ENCODE measurements at places on chromosomes 1 and 21.

DNA sequence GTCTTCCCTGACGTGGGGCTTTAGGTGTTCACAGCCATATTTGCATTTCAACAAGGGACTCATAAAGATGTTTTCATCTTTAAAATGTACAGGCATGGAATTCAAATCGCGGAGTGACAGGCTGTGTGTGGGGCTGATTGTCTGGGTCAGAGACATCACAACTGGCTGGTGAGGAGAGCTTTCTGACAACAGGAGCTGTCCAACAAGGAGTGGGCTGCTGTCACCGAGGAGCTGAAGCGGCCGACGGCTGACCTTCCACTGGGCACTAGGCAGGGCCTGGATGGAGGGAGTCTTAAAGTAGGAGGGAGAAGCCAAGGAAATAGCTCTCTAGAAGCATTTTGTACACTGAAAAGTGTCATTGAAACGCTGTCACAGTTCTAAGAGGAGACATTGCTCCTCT lies 30.5 kb upstream of the SCMH1 start:
- DNase-seq: no peak

DNA sequence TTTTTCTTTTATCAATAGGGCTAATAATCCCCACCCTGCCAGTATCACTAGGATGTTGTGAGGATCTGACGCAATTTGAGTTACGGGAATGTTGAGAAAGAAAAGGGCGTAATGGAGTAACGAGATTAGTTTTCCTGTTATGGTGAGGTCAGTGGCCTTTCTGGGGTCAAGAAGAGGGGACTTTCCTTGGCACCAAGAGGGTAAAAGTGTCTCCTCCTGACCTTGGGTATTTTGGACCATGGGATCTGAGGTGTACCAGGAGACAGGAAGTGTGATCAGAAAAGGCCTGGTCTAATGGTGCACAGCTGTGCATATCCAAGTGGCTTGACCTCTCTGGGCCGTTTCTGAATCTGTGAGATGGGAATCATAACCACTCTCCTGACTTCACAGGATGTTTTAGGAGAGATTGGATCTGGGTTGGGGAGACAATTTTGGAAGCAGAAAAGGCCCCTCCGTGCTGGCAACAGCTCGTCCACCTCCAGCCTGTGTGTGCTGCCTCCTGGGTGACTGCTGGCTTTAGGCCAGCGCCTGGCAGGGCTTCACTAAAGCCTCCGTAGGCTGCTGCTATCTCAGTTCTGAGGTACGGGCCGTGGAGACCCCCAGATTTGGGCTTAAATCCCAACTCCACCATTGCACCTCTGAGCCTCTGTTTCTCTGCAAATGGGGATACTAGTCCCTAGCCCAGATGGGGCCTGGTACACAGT lies 37.1 kb downstream of the ALPL start:
- no peak for DNase-seq

GRCh38 chr1:219439376-219439775 lies 173.5 kb downstream of the ZC3H11B start:
- DNase-seq: no peak

DNA sequence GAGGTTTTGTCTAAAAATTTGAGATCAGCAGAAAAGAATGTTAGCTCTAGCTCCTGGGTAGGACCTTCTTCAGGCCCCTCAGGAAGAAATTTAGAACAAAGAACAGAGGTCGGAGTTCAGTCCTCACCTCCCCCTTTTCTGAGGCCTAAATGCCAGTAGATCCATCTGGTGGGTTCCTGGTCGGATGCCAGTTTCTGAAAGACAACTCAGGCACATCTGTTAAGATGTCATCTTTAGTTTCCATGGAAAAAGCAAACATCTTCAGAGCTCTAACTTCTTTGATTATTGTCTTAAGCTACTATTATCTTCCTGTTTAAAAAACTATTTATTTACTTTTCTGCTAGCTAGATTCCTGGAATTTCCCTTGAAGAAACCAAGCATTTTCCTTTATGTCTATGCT lies 37.1 kb upstream of the USP25 start:
- no peak for DNase-seq

GRCh38 chr1:7550981-7551380 lies 220.1 kb upstream of the VAMP3 start:
- no peak for DNase-seq

DNA sequence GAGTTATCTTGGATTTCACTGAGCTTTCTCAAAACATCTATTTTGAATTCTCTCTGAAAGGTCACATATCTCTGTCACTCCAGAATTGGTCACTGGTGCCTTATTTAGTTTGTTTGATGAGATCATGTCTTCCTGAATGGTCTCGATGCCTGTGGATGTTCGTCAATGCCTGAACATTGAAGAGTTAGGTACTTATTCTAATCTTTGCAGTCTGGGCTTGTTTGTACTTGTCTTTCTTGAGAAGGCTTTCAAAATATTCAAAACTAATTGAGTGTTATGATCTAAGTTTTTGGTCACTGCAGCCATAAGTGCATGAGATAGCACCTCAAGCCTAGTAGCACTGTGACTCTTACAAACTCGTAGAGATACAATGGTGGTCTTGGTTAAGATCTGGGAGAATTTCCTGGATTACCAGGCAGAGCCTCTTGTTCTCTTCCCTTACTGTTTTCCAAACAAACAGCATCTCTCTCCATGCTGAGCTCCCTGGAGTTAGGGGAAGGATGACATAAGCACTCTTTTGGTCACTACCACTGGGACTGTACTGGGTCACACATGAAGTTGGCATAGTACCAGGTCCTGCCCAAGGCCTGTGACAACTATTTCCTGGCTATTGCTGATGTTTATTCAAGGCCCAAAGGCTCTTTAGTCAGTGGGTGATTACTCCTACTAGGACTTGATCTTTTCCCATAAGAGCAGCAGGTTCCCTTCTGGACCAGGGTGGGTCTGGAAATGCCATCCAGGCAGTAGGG lies 25.6 kb downstream of the SLC22A15 start:
- no peak for DNase-seq

DNA sequence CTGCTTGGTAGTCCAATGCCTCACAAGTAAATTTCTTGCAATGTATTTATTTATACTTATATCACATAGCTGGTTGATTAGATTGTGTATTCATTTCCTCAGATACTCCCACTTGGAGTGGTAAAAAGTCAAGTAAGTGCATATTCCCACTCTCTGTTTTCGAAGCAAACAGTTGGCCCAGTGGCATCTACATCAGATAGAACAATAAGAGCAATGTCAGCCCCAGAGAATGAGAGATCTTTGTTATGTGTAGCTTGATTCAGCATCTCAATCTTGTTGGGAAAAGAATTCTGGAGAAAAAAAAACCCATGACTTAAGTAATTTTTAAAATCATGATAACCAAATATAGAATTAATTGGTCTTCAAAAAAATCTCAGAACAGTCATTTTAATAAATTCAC lies 25.5 kb downstream of the RGL1 start:
- no peak for DNase-seq

- DNase-seq: no peak
Measured at GRCh38 chr1:178503849-178504248, 7.1 kb upstream of the CLEC20A start.

- DNase-seq: no peak
Measured at GRCh38 chr1:220123889-220124288, 30.0 kb downstream of the IARS2 start.

GRCh38 chr1:31413405-31414001 lies 490 bp downstream of the SERINC2 start:
- peak; percentile 30 for DNase-seq

DNA sequence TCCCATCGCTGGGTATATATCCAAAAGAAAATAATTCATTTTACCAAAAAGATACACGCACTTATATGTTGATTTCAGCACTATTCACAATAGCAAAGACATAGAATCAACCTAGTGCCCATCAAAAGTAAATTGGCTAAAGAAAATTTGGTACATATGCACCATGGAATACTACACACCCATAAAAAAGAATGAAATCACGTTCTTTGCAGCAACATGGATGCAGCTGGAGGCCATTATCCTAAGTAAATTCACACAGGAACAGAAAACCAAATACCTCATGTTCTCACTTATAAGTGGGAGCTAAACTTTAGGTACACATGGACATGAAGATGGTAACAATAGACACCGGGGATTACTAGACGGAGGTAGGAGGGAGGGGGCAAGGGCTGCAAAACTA lies 50.0 kb upstream of the ZNF644 start:
- DNase-seq: no peak

GRCh38 chr1:160588468-160588867 lies 9.2 kb upstream of the CD84 start:
- no peak for DNase-seq

DNA sequence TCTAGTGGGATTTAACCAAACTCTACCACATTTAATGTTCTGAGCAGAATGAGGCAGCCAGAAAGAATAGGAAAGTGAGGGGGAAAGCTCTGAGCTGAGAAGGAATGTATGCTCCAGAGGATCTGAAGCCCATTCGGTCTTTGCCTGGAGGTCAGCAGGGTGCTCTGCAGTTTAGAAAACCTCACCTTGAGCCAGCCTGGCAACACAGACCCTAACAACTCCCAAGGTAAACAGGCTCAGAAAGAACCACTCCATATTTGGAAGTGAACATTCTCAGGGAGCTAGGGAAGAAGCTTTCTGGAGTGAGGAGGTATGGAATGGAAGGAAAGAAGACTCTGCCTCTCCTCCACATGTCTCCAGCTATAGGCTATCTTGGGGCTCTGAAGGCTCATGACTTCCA lies 398.8 kb downstream of the SEC16B start:
- no peak for DNase-seq

DNA sequence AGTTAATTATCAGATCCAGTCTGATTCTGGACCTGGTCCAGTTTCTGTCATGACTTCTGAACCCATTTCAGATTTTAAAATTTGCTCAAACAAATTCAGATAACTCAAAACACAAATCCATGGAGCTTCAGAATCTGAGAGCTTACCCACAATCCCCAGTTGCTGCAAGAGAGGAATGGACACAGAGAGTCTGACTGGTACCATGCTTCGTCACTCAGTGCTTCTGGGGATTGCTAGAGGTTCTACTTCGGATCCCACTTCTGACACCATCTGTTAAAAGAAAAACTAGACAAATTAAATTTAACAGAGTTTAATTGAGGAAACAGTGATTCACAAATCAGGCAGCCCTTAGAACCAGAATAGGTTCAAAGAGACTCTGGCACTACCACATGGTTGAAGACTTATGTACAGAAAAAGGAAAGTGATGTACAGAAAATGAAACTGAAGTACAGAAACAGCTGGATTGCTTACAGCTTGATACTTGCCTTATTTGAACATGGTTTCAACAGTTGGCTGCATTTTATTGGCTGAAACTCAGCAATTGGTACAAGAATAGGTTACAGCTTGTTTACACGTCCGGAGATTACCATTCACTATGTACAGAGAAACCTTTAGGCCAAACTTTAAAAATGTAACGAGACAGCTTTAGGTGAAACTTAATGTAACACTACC lies 60.7 kb upstream of the TEKT2 start:
- DNase-seq: no peak

DNA sequence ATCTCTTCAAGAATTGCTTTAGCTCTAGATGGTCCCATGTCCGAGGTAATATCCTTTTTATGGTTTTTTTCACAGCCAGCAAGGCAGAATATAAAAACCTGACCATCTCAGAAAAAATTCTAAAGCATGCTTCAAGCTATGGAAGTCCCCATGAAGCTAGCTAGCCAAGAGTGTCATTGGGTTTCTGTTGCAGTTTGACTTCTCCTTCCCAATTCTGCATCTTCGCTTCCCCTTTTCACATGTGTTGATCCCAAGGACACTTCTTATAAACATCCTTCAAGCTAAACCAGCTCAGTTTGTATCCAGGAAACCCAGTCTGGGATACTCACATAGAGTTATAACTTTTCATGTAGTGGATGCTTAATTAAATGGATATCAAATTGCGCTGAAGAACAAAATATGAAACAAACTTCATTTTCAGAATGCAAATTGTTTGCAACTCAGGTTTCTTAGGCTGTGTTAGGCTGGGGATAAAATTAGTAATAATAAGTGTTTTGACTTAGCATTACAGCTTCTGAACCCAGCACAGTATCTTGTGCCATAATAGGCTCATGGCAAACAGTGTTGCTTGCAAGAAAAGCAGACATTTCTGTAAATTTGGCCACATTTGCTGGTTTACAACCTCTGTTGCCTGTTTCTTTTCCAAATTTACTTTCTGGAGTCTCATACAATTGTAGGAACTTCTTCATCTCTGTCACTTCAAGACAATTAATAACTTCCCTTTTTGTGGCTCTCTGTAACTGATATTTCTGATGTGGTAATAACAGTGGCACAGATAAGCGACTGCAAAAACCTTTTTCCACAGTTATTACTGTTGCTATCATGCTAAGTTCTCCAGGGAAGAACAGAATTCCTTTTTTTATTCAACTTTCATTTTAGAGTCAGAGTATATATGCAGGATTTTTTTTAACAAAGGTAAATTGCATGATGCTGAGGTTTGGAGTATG lies 53.2 kb downstream of the NCAM2 start:
- no peak for DNase-seq

DNA sequence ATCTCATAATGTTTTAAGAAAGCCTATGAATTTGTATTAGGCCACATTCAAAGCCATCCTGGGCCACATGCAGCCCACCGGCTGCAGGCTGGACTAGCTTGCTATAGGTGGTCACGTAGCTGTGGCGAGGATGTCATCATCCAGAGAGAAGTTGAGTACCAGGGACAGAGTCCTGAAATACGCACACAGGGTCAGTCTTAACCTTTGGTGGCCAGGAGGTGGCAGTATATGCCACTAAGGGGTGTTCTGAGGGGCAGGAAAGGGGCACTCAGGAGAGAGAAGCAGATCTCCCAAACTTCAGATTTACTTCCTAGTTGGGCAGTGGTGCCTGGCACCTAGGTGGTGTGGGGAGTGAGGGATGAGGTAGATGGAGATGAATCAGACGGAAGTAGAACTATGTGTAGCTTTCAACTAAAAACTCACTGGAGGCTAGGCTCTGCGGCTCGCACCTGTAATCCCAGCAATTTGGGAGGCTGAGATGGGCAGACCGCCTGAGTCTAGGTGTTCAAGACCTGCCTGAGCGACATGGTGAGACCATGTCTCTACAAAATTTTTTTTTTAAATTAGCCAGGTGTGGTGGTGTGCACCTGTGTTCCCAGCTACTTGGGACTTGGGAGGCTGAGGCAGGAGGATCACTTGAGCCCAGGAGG lies 16.3 kb upstream of the CDK18 start:
- peak; percentile 56 for DNase-seq

GRCh38 chr1:173224949-173225348 lies 17.8 kb upstream of the TNFSF4 start:
- DNase-seq: no peak

DNA sequence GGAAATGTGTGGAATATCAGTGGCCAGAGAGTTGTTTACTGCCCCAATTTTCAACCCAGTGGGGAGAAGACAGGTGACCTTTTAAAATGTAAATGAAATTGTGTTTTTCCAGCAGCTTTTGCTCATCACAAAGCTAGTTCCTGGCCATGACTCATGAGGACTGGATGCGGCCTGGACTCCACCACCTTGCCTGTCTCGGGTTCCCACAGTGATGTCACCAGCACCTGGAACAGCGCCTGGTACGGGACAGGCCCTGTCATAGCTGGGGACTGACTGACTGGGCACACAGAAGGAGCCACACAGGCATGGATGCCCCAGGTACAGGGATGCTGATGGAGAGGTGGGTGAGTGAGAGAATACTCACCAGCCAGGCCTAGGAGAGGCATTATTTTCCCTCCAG lies 277.1 kb downstream of the AJAP1 start:
- DNase-seq: no peak

All from stimulated activated CD8-positive, alpha-beta memory T cell treated with anti-CD3 and anti-CD28 coated beads, Interleukin-4, amount 100 ng/mL, for 48 hours (primary cell).